ENCODE measurements at places on chromosomes 13 and 19.

GRCh38 chr19:23263870-23264590, 13.8 kb upstream of the ZNF724 start:
- DNase-seq: no peak

- DNase-seq: no peak
Measured at GRCh38 chr13:24071016-24071415, 89.5 kb upstream of the SPATA13 start.

- peak; percentile 38 for DNase-seq
Measured at GRCh38 chr13:29704648-29705047, 109.2 kb upstream of the SLC7A1 start.

- peak; percentile 91 for DNase-seq
Measured at GRCh38 chr19:12052497-12053169, at the start of gene ZNF878. ZNF878 (minus strand) TSS chr19:12052961; CDS start chr19:12052801, 160 bp downstream.

DNA sequence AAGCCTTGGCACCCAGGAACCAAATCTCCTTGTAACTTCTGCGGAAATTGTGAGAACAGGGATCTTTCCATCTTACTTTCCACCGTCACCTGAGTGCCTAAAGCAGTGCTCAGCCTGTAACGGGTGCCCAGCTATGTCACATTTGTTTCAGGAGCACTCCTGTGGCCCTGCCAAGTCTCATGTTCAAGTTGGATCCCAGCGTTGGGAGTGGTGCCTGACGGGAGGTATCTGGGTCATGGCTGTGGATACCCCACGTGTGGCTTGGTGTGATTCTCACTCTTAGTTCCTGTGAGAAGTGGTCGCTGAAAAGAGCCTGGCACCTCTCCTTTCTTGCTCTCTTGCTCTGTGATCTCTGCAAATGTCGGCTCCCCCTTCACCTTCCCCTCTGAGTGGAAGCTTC, 114.9 kb downstream of the UQCRFS1 start:
- no peak for DNase-seq

All from AG20443 (cell line).